ENCODE measurements at places on chromosomes 7 and 10. TPM values are rescaled to one million over a fixed set of nuclear protein-coding genes. Genes with fewer than 3 reads are reported as not detected.

Gene GARIN1A
- total RNA-seq: 8.8 TPM

Gene FAS
- total RNA-seq: 27.5 TPM

Gene PDE1C
- 23.3 TPM for total RNA-seq

GRCh38 chr7:46930366-46930765 is 651.5 kb downstream of the TNS3 start:
- DNase-seq: no peak

- no peak for DNase-seq
Measured at GRCh38 chr7:149130572-149131198, 4.6 kb upstream of the ZNF425 start.

DNA sequence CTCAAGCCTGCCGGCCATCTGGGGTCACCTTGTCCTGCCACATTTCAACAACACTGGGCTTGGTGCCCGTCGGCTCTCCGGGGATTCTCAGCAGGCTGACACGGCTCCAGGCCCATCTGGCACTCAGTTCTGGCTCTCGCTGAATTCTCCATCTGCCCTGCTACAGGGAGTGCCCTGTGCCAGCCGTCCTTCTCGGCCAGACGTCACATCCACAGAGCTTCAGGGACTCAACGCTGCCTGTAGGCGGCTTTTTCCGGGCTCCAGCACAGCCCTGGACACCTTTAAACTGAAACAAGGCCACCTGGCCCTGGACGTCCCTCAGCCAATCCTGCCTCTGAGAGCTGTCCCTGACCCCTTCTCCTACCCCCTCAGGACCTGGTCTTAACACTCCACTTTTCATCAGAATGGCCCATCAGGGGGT is 43.0 kb downstream of the TMEM130 start:
- DNase-seq: no peak

DNA sequence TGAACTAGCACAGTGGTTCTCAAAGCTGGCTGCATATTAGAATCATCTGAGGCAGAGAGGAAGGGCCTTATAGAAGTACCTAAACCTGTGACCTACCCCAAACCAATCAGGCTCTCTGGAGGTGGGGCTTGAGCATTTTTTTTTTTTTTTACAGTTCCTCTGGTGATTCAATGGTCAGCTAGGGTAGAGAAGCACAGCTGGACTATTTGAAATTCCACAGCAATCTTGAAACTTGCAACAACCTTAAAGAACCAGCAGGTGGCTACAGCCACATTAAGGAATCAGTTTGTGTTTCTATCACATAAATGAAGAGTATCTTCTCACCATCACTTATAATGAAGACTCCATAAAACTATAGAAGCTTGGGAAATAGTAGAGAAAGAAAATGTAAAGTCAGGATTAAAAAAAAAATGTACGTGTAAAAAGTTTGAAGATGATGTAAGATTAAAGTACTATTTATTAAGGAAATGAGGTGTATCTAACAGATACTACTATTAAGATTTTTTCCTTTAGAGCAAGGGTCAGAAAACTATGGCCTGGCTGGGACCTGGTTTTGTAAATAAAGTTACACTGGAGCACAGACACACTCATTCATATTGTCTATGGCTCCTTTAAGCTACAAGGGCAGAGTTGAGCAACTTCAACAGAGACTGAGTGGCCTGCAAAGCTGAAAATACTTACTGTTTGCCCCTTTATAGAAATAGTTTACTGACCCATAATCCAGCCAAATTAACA is 3.8 kb downstream of the RTKN2 start:
- no peak for DNase-seq
